ENCODE measurements at places on chromosomes 1 and 21. TPM values are rescaled to one million over a fixed set of nuclear protein-coding genes. Genes with fewer than 3 reads are reported as not detected.

Gene LAMC2
- total RNA-seq = 0.99 TPM

Gene TMEM52
- total RNA-seq = 1.7 TPM

Gene WDR64
- 0.11 TPM for total RNA-seq

Gene MYOC
- 0.69 TPM for total RNA-seq

Gene KLHDC7A
- total RNA-seq = 0.40 TPM

Gene PLA2G2C
- not detected for total RNA-seq

Gene MIXL1
- 0.22 TPM for total RNA-seq

DNA sequence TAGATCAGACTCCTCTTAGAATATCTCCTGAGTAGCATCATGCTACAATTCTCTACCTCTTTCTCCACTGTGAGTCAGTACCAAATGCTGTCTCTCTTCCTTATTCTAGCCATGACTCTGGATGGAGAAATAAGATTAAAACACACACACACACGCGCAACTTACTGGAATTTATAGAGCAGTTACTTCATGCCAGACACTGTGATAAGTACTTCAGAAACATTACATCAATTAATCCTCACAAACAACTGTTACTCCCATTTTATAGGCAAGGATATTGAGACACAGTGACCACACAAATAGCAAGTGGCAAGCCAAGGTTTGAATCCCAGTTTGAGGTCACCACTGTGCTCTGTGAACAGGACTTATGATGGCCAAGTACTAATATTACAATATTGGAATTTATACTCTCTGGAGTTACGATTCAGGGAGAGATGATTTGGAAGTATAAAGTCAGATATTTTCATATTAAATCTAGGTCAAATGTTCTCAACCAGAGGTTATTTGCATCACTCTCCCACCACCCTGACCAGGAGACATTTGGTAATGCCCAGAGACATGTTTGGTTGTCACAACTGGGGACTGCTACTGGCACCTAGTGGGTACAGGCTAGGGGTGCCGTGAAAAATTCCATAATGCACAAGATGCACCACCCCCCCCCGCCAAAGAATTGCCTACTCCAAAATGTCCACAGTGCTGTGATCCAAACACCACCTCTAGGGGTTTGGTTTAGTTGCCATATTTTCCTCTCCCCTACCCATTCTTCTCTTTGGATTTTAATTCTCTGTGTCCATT lies 221.6 kb downstream of the LTN1 start:
- no peak for DNase-seq

DNA sequence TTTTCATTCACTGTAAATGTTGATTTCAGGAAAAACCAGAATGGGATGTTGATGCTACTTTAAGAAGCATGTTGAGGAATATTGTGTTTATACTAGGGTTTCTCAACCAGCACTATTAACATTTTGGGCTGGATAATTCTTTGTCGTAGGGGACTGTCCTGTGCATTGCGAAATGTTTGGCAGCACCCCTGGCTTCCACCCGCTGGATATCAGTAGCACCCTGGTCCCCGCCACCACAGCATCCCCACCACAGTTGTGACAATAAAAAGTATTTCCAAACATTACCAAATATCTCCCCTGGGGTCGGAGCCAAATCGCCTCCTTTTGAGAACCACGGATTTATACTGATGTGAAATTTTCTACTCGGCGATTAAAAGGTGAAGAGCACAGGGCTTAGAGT lies 41.9 kb downstream of the BTG3 start:
- no peak for DNase-seq

- DNase-seq = no peak
These were observed 62.9 kb downstream of the TBX19 start for GRCh38 chr1:168343566-168343965.

- DNase-seq = no peak
These were observed 233.2 kb upstream of the NR5A2 start for GRCh38 chr1:199794105-199794863.

- no peak for DNase-seq
These were observed 53.8 kb upstream of the TARDBP start for GRCh38 chr1:10958614-10959013.

DNA sequence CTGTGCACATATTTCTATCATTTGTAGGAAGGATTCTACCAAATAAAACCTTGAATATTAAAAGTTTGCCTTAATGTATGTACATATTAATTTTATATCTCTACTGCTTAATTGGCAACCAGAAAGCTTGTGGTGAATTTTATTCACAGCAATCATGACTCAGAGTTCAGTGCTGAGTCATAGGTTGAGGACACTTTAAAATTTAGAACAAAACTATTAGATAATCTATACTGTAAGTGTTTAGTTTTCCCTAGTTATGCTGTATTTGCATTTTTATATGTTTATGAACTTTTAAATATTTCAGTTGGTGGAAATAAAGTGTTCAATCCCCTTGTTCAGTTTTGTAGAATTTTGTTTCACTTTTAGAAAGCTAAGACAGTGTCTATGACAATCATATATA lies 841.5 kb downstream of the KCNT2 start:
- no peak for DNase-seq

GRCh38 chr21:46435786-46436227 lies 22.9 kb upstream of the DIP2A start:
- no peak for DNase-seq

- DNase-seq = no peak
These were observed 1.1 kb upstream of the TMEM9 start for GRCh38 chr1:201155354-201155753.

DNA sequence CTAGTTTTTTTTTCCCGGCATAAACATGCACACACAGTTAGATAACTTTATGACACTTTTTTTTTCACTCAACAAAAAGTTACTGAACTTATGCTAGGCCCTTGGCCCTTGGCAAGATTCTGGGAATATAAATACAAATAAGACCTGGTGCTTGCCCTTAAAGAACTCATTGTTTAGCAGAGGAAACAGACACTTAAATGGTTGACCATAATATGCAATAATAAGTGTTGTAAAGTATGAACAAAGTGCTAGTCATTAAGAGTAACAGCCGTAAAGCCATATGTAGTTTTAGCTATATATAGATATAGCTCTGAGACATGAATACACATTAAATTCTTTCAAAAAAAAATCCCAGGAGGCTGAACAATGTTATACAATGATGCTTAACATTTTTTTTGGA lies 198.3 kb downstream of the CYYR1 start:
- DNase-seq = no peak

- no peak for DNase-seq
These were observed 72.9 kb downstream of the IVNS1ABP start for GRCh38 chr1:185244015-185244747.

DNA sequence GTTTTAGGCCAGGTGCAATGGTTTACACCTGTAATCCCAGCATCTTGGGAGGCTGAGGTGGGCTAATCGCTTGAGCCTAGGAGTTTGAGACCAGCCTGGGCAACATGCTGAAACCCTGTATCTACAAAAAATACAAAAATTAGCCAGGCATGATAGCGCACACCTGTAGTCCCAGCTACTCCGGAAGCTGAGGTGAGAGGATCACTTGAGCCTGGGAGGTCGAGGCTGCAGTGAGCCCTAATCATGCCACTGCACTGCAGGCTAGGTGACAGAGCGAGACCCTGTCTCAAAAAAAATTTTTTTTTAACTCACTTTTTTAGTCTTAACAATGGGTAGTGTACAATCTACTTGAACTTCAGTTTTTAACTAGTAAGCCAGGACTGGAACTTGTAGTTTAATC lies 137.5 kb downstream of the HS2ST1 start:
- no peak for DNase-seq

GRCh38 chr21:31938330-31939301 lies 65.8 kb downstream of the HUNK start:
- DNase-seq = no peak

Measured in spinal cord (tissue), 10 donors.